Activated CD8-positive, alpha-beta T cell treated with anti-CD3 and anti-CD28 coated beads for 36 hours (primary cell): ENCODE measurements at places on chromosomes 4 and X.

GRCh38 chr4:8379771-8380170, 60.8 kb downstream of the ACOX3 start:
- DNase-seq, result no peak

DNA sequence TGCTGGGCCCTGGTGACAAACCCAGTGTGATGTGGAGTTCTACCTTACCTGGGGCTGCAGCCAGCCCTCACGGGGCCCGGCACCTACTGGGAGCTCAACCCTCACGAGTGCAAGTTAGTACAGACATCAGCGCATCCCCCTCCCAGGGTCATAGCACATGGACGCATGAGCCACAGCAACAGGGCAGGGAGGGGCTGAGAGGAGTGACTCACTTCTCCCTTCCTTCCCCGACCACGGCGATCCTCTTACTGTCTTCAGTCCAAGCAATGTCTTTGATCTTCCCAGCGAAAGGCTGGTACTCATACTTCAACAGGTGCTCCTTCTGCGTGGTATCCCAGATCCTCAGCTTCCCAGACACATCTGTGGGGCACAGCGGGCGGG, 17.8 kb downstream of the WDR1 start:
- DNase-seq, result peak; percentile 75

DNA sequence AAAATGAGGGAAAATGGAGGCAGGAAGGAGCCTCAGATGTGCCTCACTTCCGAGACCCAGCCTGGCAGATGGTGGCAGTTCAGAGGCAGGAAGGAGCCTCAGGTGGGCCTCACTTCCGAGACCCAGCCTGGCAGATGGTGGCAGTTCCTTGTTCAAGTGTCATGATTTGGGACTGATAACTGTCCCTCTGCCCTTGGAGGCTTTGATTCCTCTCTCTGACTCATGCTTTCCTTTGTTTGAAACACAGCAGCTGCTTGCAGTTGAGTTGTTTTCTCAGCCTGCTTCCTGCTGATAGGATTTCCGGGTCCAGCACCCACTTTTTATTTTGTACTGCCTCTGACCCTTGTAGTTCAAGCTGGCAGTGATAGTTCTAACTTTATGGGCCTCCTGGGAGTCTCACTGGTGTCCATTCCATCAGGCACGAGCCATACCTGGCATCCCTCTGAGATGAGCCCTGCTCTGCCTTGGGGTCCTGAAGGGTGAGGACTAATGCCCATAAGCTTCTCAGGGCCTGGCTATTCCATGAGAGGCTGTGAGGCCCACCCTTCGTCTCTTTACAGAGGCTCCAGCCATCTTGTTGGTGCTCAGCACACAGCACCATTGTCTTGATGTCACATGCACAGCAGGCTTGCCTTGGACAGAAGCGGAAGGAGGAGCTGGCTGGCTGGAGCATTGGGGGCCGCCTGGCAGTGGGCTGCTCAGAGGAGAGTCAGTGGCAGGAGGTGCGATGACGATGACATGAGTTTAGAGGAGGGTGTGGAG, 13.0 kb downstream of the RGS12 start:
- DNase-seq, result peak; percentile 49

- peak; percentile 38 for DNase-seq
Measured at GRCh38 chr4:136864604-136865185, 667.6 kb downstream of the PCDH18 start.

GRCh38 chr4:1169691-1170096, 2.7 kb downstream of the SPON2 start:
- DNase-seq, result no peak

- DNase-seq, result peak; percentile 19
Measured at GRCh38 chrX:128975745-128976144, 547.5 kb downstream of the SMARCA1 start.

DNA sequence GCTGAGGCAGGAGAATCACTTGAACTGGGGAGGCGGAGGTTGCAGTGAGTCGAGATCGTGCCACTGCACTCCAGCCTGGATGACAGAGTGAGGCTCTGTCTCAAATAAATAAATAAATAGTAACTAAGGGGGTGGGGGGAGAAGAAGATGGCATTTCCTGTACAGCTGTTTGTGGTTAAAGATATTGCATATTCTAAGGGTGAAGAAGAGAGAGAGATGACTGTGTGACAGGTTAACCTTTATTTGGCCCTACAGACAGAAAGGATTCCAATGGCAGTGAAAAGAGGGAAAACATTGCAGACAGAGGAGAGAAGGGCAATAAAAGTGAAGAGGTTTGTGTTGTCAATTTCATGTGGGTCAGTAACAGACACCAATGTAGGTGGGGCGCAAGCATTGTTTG, 9.4 kb downstream of the TASL start:
- no peak for DNase-seq

GRCh38 chr4:48509543-48509942, 19.5 kb downstream of the ZAR1 start:
- DNase-seq, result no peak

GRCh38 chrX:101617211-101618191, at the start of gene ARMCX6:
TSS of gene ARMCX6 (minus strand) at chrX:101618000. CDS start at chrX:101616620, 1,380 bp downstream.
- peak; percentile 86 for DNase-seq
